Amygdala (tissue), 56 donors: ENCODE measurements at places on chromosomes 16 and 17.

DNA sequence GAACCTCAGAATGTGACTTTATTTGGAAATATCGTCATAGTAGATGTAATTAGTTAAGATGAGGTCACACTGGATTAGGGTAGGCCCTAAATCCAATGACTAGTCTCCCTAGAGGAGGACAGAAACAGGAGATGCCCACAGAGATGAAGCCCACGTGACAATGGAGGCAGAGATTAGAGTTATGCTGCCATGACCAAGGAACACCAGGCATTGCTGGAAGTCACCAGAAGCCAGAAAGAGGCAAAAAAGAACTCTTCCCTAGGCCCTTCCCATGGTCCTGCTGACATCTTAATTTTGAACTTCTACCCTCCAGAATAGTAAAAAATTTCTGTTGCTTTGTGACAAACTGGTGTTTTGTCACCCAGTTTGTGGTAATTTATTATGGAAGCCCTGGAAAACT is 49.6 kb downstream of the IKZF3 start:
- no peak for DNase-seq

GRCh38 chr16:2229632-2230250 is 6.3 kb downstream of the E4F1 start:
- DNase-seq: no peak

DNA sequence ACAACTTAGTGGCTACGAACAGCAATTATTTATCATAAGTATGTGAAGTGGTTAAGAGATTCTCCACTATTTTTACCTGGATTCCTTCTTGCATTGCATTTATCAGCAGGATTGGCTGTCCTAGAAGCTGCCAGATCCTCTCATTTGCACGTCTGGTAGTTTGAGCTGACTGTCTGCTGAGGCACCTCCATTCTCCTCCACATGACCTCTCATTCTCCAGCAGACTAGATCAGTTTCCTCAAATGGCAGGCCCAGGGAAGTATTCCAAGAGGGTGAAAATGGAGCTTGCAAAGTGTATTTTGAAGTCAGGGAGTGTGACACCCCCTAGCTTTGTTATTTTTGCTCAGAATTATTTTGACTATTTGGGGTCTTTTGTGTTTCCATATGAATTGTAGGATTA is 870.1 kb downstream of the CDH11 start:
- no peak for DNase-seq

GRCh38 chr17:67059372-67059771 is 15.0 kb downstream of the CACNG1 start:
- no peak for DNase-seq

GRCh38 chr16:3478242-3478925 is 16.9 kb downstream of the C16orf90 start:
- no peak for DNase-seq

DNA sequence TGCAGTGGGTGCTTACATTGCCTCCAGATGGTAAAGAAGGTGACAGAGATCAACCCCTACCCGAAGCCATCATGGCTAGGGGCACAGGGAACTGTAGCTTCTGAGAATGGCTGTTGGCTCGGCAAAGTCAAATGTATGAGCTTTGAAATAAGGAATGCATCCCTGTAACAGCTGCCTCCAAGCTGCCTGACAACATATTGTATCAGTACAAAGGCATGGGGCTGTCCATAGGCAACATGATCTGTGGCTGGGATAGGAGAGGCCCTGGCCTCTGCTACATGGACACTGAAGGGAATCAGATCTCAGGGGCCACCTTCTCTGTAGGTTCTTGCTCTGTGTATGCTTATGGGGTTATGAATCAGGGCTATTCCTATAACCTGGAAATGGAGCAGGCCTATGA is 119.2 kb upstream of the NETO2 start:
- no peak for DNase-seq

GRCh38 chr17:79136596-79136995 is 62.0 kb downstream of the ENGASE start:
- DNase-seq: no peak

GRCh38 chr16:1244881-1245280 is 4.4 kb downstream of the TPSAB1 start:
- no peak for DNase-seq

- DNase-seq: no peak
Observed at GRCh38 chr17:30343796-30344195, 9.9 kb upstream of the TMIGD1 start.

GRCh38 chr17:3894911-3895343 is 2.1 kb upstream of the CAMKK1 start:
- no peak for DNase-seq

GRCh38 chr17:79220713-79221291 is 146.2 kb downstream of the ENGASE start:
- no peak for DNase-seq

DNA sequence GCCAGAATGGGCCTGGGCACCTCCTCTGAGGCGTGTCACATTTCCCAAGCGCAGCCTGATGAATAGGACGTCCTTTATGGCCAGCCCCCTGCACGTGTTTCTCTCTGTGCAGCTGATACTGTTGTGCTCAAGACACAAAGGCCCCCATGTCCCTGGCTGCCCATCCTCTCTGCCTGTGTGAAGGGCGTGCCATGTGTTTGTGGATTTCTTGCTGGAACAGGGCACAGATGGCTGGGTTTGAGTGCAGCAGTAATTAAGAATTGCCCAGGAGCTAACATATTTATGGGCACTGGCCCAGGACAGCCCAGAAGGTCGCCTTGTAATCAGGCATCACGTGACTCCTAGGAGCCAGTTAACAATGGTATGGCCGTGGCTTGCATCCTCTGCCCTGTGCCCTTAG is 181.1 kb downstream of the CCDC182 start:
- DNase-seq: no peak

- no peak for DNase-seq
Observed at GRCh38 chr16:60170196-60170595, 1436.1 kb upstream of the GOT2 start.

GRCh38 chr17:81939881-81940385 is 2.8 kb upstream of the PYCR1 start:
- peak; percentile 22 for DNase-seq

GRCh38 chr16:2026461-2027023 is at the start of gene NHERF2:
Gene NHERF2, plus strand, starts transcription at chr16:2026902. Its CDS starts 104 bp downstream, at chr16:2027006.
- DNase-seq: no peak

- DNase-seq: no peak
Observed at GRCh38 chr17:75240394-75241142, 20.8 kb downstream of the GGA3 start.

GRCh38 chr16:78290872-78291591 is 191.6 kb downstream of the WWOX start:
- no peak for DNase-seq

DNA sequence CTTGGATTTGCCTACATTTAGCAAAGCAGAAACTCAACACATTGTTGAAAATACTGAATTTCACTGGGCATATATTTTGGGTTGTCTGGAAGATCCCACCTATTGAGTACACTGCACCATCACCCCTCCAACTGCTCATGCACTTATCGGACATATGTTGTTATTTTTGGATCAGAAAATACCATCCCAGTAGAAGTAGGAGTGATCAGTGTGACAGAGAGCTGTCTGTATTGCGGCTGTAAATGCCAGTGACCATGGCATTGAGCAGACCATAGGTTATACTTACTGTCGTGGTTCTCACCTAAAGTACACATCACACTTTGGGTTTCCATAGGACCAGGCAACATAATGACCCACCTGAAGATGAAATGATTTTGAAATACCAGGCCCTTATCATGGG is 264.7 kb downstream of the CDH13 start:
- DNase-seq: no peak

- DNase-seq: peak; percentile 37
Observed at GRCh38 chr17:8118769-8119580, 661 bp upstream of the ALOXE3 start.

DNA sequence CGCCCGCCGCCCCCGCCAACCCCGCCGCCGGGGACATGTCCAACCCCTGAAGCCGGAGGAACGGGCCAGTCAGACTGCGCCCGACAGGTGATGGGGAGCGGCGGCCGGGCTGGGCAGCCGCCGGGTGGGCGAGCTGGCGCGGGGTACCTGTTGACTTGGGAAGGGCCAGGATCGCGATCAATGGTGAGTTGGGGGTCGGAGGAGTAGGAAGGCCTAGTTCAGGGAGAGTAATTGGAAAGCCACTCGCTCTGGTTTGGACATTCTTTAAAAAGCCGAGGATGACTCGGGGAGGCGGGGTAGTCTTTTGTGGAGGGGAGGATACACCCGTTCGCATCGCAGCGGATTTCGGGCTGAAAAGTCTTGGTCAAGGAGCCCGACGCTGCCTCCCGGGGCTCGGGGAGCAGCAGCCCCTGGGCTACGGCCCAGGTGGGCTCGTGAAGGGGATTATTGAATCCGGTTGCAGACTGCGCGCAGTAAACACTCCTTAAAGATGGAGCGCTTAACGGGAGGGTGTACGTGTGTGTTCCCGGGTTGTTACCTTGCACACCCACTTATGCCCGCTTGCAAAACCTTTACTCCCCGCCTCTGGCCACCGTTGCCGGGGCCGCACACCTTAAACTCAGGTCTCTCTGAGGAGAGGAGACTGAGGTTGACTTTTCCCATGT is 123.8 kb downstream of the GOSR1 start:
- no peak for DNase-seq

DNA sequence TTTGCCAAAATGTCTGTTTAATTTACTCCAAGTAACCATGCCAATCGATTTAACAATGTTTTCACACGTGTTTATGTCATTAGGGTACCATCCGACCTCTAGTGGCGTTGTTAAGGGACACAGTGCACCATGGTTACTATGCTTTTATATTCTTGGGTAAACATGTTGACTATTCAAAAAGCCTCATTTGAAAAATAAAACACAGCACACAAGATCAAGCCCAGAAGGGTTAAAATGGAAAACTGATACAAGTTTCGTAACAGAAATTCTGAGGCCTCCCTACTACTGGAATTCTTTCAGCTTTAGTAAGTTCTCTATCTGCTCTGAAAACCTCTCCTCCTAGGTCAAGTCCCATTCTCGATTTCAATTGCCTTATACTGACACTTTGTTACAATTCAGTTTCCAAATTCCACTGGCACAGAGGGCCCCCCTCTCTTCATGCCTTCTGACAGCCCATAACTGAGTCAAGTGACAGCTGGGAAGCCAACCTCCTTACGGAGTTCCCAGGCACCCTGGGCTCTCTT is 2.1 kb downstream of the CFAP20 start:
- peak; percentile 8 for DNase-seq

GRCh38 chr16:75087375-75087979 is 29.1 kb downstream of the LDHD start:
- no peak for DNase-seq

DNA sequence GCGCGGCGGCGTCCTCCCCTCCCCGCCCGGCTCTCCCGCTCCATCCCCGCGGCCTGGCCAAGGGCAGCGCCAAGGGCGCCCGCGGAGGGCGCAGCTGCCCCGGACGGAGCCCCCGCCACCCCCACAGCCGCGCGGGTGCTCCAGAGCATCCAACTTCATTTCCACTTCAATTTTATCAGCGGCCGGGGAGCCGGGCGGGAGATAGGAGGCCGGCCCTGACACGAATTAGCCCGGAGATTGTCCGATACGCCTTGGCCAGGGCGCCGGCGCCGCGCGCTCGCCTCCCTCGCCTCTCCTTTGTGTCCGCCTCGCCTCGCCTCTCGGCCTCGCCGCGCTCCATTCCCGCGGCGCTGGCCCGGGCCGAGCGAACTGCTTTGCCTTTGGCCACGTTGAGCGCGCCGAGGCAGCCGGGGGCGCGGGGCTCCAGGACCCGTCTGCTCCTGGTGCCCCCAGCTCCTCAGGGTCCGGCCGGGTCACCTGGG is 129.1 kb upstream of the LHX1 start:
- DNase-seq: no peak

DNA sequence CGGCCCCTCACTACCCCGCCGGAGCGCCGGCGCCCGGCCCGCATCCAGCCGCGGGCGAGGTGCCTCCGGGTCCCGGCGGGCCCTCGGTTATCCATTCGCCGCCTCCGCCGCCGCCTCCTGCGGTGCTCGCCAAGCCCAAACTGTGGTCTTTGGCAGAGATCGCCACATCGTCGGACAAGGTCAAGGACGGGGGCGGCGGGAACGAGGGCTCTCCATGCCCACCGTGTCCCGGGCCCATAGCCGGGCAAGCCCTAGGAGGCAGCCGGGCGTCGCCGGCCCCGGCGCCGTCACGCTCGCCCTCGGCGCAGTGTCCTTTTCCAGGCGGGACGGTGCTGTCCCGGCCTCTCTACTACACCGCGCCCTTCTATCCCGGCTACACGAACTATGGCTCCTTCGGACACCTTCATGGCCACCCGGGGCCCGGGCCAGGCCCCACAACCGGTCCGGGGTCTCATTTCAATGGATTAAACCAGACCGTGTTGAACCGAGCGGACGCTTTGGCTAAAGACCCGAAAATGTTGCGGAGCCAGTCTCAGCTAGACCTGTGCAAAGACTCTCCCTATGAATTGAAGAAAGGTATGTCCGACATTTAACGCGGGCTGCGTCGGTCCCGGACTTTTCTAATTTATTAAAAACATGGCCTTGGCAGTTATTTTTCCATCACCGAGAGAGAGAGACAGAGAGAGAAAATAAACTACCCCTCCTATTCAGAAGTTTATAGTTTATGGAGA is 2.8 kb downstream of the IRX5 start:
- no peak for DNase-seq

DNA sequence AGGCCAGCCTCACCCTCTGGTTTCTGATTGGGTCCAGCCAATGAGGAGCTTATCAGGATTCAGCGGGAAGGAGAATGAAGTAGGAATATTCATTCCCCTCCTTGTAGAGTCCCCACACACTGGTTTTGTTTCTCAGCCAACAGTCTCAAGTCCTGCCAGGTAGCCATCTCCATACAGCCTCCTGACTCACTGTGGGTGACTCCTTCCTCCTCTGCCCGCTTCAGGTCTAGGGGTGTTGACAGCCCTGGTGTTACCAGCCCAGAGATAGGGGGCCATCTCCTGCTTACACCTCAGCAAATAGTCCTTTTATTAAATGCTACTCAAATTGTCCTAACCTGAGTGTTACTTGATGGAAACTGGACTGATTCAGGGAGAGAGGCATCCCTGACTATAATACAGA is 4.0 kb upstream of the MFAP4 start:
- DNase-seq: no peak

DNA sequence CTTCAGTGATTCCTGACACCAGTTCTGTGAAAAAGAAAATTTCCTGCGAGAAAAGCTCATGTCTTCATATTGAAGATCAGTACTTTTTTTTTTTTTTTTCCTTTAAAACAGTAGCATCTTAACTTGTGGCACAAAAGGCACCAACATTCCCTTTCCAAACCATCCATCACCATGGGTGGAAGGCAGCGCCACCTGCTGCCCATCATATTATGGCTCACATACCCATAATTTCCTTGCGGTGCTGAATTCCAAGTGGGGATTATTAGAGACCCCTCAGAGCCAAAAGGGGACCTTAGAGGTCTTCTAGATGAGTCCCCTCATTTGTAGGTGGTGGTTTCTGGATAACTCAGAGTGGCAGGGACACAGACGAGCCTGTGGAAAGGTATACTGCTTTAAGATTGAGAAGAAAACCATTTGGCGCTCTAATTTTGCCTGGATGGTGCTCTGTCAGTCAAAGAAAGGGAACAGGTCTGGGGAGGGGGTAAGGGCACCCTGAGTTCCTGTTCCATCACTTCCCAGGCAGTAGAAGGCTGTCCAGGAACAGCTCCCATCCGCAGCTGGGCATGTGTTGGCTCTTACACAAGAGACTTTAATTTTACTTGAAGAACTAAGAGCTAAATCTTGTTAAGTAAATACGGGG is 7.9 kb upstream of the SOST start:
- DNase-seq: no peak
